ENCODE measurements at places on chromosomes 11 and 22.

GRCh38 chr11:60193687-60194433 lies 11.0 kb upstream of the MS4A6A start:
- DNase-seq: no peak

- peak; percentile 84 for DNase-seq
Measured at GRCh38 chr22:46023558-46023981, 46.6 kb upstream of the WNT7B start.

DNA sequence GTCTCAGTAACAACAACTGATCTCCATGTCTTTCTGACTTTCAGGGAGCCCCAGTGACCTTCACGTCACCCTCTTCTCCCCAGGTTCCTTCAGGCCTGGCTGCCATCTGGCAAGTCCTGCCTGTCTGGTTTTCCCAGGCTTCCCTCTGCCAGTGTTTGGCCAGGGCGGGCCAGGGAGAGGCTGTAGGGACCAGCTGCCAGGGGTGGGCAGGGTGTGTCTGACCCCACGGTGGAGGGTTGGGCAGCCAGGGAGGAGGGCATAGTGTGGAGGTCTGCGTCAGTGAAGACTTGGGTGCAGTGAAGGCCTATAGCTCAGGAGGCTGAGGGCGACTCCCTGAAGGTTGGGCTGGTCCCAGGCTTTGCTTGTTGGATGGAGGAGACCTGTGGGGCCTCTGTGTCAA lies 11.9 kb upstream of the MRGPRX2 start:
- DNase-seq: no peak

DNA sequence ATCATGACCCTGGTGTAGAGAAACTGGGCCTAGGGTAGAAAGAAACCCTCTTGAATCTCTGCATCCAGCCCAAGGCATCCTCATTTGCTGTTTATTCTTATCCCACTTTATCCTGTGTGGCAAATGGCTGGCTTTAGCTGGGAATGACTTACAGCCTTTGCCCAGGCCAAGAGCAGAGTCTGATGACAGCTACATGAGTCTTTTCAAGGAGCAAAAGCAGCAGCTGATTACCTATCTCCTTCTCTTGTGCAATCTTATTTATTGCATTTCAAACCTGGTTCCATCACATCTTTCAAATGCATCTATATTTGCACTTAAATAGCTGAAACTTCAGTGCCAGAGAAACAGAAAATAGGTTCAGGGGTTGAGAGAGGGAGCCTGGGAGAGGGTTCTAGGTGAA lies 26.1 kb downstream of the SYT13 start:
- DNase-seq: no peak

- no peak for DNase-seq
Measured at GRCh38 chr22:41966225-41966606, 3.0 kb upstream of the SEPTIN3 start.

GRCh38 chr22:44659140-44659539 lies 42.9 kb upstream of the PRR5 start:
- no peak for DNase-seq

DNA sequence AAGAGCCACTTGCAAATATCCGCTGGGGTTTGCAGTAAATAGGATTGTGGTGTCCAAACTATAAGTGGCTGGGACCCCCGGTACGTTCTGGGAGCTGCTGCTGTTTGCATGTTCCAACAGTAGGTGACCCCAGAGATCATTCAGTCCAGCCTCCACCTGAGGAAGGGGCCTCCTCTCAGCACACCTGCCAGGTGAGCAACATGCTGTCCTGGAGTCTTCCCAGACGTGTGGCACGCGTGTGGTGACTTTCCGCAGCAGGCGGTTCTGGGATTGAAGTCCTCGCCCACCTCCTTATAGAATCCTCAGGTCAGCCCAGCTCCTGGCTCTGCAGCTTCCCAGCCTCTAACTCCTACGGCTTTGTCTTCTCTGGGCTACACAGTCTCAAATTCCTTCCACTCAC lies 6.7 kb downstream of the P2RX3 start:
- DNase-seq: no peak

DNA sequence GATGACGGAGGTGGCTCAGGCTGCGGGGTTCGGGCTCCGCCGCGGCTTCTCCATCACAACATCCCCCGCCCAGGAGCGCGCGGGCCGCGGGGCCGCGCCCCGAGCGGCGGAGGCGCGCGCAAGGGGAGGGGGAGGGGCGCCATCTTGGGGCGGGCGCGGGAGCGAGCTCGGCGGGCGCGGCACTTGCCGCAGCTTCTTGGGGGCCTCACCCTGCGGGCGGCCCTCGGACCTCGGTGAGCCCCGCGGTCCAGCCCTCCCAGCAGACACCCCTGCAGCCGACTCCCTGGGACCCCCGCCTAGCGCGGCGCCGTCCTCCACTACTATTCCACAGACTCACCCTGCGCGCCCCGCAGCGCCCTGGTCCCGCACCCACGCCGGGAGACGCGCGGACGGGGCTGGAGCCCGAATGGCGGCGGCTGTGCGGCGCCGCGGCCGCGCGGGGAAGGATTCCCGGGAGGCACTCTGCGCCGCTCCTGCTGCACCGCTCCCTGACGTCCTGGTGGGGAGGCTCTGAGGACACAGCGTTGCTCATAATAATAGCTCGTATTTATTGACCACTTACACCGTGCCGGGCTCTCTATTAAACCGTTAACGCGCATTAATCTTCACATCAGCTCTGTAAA lies at the start of gene APBB1:
APBB1 (minus strand) TSS at position 86 of the 623 bp plus-strand sequence. CDS start 7,747 bp downstream, outside the sequence.
- peak; percentile 82 for DNase-seq

- DNase-seq: no peak
Measured at GRCh38 chr11:70824605-70825245, 426.4 kb downstream of the CTTN start.

GRCh38 chr11:81421251-81421860 lies 1312.3 kb downstream of the FAM181B start:
- no peak for DNase-seq

GRCh38 chr11:115129473-115130289 lies 374.5 kb downstream of the CADM1 start:
- DNase-seq: no peak

DNA sequence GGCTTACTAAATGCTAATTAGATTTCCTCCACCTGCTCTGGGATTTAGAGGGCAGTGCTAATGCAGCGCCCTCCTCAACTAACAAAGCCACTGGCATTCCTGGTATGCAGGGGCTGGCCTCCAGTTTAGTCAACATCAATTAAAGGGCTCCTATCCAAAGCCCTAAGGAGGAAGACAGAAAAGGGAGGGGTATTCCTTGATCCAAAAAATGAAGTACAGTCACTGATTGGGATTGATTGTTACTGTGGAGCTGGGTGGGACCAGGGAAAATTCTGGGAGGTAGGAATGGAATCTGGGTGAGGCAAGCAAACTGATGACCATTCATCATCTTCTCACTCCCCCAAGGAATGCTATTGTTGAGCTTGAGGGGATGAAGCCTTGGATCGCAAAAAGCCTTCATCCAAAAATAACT lies 52.2 kb downstream of the GAB2 start:
- no peak for DNase-seq

- no peak for DNase-seq
Measured at GRCh38 chr11:1340111-1340510, 30.7 kb upstream of the TOLLIP start.

DNA sequence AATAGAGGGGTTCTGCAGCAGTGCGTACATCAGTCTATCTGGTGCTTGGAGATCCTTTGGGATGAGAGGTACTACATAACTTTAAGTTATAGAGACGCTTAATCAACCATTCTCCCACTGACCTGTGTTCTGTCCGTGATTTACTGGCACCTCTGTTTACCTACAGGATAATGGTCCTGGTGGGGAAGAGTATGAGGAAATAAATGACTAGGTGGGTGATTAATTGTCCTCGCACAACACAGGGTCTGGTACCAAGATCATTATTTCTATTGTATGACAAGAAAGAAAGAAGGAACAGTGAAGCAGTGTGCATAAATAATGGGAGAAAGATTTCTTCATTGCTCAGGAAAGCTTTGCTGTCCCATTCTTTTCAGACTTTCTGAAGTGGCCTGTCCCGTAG lies 32.8 kb upstream of the FJX1 start:
- no peak for DNase-seq

DNA sequence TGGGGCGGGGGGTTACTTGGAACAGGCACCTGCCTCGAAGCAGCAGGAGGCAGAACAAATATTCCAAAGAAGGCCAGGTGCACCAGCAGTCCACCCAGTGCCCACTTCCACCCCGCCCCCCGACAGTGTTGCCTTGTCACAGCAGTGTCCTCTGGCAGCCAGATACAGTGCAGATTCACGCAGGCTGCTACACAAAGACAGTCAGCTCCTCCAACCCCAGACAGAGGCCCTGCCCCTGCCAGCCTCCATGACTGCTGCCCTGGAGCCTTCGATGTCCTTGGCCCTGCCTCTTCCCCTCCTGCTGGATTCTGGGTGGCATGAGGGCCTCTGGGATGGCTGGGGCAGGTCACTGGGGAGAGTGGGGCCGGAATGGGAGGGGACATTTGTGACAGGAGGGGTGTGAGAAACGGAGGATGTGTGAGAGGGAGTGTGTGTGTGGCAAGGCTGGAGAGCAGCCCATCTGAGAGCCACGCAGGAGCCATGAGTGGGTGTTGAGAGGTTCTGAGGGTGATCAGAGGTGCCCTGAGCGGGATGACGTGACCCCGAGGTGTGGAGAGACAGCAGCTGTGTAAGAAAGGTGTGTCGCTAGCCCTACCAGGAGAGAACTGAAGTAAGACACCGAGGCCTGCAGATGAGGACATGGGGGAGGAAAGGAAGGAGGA lies 173.7 kb downstream of the CEP164 start:
- DNase-seq: no peak

GRCh38 chr11:110862407-110862806 lies 150.2 kb upstream of the ARHGAP20 start:
- DNase-seq: no peak

DNA sequence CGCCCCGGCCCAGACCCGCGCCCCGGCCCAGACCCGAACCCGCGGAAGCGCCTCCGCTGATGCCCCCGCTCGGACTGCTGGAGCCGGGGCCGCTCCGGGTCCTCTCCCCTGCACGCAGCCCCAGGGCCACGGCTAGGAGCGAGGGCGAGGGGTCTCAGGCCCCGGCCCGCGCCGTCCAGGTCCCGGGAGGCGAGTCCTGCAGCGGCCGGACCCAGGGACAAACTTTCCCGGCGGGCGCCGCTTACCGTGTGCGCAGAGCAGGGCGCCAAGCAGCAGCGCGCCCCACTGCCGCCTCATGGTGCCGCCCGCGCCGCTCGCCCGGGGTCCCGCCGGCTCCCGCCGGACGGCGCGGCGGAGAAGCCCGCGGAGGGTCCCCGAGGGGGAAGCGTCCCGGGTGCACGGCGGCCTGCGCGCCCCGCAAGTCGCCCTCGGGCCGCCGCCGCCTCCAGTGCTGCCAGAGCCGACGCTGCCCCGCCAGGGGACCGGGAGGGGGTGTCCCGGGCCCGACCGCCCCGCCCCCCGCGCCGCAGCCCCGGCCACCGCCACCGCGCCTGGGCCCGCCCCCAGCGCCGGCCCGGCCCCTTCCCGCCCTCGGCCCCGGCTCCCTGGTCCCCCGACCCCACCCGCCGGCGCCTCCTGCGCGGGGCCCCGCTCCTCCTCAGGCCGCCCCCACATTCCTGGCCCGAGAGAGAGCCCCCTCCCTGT lies at the start of gene LRP4:
LRP4 (minus strand) TSS at position 468 of the 705 bp plus-strand sequence; CDS start at position 297, 171 bp downstream.
- DNase-seq: peak; percentile 37

GRCh38 chr22:38924347-38924952 lies 33.0 kb upstream of the APOBEC3A start:
- DNase-seq: peak; percentile 77

DNA sequence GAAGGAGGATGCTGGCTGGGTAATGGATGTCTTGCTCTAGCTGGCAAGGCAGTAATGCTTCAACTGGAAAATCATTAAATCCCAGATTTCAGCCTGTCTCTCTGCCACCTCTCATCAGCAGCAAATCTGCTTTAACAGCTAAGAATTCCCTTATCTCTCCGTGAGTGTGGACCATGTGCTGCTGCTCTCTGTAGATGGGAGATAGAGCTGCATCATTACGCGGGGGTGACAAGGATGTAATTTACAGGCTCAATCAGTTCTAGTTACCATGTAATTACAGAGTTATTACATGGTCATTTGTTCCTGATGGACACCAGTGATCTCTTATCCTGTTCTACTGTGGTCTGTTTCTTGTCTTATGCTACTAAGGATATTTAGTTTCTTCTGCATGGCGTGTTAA lies 665.4 kb downstream of the NTM start:
- no peak for DNase-seq

- DNase-seq: no peak
Measured at GRCh38 chr11:128823753-128824152, 43.3 kb downstream of the KCNJ1 start.

DNA sequence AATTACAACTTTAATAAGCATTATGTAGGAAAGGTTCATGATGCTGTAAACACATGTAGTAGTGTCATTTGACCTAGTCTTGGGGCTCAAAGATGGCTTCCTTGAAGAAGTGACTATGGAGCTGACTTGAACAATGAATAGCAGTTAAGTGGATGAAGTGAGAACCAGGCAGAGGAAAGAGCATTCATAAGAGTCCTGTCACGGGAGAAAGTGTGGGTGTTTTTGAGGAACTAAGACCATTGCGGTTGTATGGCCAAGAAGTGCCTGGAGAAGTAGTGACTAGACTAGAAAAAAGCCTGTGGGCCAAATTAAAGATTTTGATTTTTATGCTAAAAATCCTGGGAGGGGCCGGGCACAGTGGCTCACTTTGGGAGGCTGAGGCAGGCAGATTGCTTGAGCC lies 7.2 kb upstream of the IL18BP start:
- DNase-seq: no peak

DNA sequence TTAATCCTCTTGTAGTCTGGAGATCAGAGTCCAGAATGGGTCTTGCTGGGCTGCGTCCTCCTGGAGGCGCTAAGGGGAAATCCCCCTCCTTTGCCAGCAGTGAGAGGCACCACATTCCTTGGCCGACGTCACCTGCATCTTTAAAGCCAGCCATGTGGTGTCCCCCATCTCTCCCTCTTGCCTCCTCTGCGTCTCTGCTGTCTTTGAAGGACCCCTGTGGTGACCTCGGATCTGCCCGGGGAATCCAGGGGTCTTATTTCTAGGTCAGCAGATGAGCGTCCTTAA lies 27.2 kb upstream of the PARVB start:
- DNase-seq: no peak

- DNase-seq: no peak
Measured at GRCh38 chr11:73040046-73040445, 102.1 kb downstream of the FCHSD2 start.

DNA sequence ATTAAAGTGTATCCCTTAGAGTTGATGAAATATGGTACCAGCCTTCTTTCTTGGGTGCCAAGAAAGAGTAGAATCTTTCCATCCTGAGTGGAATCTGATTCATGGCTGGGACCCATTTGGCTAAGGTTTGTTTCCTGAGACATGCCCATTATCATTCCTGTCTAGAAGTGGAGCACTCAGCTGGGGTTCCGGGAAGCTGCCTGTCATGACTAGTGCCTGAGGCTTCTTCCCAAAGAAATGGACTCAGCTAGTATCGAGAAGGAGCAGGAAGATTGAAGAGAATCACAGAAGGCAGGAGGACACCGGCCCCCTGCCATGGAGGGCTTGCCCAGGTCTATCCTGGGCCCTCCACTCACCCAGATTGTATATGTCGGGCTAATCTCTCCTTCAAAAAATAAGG lies 57.6 kb downstream of the KREMEN1 start:
- DNase-seq: no peak

GRCh38 chr11:93501856-93502255 lies 41.3 kb downstream of the SMCO4 start:
- no peak for DNase-seq

All from uterus (tissue), 4 donors.